ENCODE measurements at places on chromosomes 16 and 17. TPM values are rescaled to one million over a fixed set of nuclear protein-coding genes. Genes with fewer than 3 reads are reported as not detected.

Gene PRDM7
- not detected for total RNA-seq

- no peak overlapping the region for H3K27ac ChIP-seq
- H3K36me3 ChIP-seq = peaks cover 45% of the 10 kb centered on the region
- DNase-seq = no peak
Measured at GRCh38 chr16:1379304-1380076, 27.8 kb downstream of the GNPTG start.

DNA sequence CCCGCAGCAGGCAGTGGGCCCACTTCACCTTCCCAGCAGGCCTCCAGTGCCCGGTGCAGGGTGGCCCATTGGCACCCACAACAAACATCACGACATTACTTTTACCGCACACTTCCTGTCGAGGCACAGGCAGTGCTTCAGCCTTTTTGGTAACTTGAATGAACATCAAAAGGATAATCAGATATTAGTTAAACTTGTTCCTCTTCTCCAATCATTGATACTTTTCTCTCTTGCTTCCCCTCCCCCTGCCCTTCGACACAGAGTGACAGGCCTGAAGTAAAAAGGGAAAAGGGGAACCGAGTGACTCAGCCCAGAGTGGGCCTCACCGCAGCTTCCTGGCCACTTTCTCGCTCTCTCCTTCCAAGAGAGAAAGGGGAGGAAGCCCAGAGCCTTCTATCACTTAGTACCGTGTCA is 507.0 kb downstream of the MAF start:
- no peak overlapping the region for H3K4me3 ChIP-seq
- peaks cover 64% of the 10 kb centered on the region for H3K4me1 ChIP-seq
- no peaks in the 10 kb centered on the region for H3K27me3 ChIP-seq
- DNase-seq = no peak
- H3K36me3 ChIP-seq = no peaks in the 10 kb centered on the region
- no peak overlapping the region for H3K27ac ChIP-seq

GRCh38 chr17:49515196-49515770 is 20.2 kb downstream of the NGFR start:
- peak; percentile 72 for DNase-seq
- H3K27ac ChIP-seq = peak overlapping the region; percentile 72
- no peak overlapping the region for H3K4me3 ChIP-seq
- H3K36me3 ChIP-seq = no peaks in the 10 kb centered on the region
- H3K27me3 ChIP-seq = peaks cover 35% of the 10 kb centered on the region

GRCh38 chr17:13154398-13154797 is 136.6 kb upstream of the ELAC2 start:
- no peak overlapping the region for H3K27ac ChIP-seq
- no peaks in the 10 kb centered on the region for H3K36me3 ChIP-seq
- H3K4me1 ChIP-seq = no peaks in the 10 kb centered on the region
- no peak for DNase-seq
- no peak overlapping the region for H3K4me3 ChIP-seq
